Urinary bladder (tissue), 4 donors: ENCODE measurements at places on chromosomes 5 and 9. TPM values are rescaled to one million over a fixed set of nuclear protein-coding genes. Genes with fewer than 3 reads are reported as not detected.

Gene ADGRD2
- not detected for polyA plus RNA-seq

DNA sequence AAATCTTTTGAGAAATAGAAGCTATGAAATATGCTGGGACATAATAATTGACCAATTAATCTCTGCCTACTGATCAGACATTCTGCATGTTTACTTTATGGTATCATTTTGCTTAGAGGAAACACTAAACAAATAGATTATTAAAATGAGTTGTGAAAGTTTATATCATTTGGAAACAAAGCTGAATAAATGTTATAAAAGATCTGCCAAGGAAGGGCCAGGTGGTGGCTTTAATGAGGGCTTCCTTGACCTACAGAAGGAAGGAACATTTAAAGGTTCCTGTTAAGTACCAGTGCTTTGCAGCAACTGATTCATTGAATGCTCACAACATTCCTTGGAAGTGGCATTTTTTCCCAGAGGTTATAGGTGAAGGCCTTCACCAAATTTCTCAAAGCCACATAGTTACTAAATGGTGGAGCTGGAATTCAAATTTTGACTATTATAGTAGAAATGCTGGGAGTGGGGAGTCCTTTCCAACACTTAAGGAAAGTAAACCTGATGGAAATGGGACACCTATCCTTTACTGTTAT is 250.7 kb downstream of the GABRB2 start:
- DNase-seq, result no peak

Gene NMUR2
- not detected for polyA plus RNA-seq

Gene ZNF454
- polyA plus RNA-seq, result 1.7 TPM

Gene TEX48
- polyA plus RNA-seq, result not detected

DNA sequence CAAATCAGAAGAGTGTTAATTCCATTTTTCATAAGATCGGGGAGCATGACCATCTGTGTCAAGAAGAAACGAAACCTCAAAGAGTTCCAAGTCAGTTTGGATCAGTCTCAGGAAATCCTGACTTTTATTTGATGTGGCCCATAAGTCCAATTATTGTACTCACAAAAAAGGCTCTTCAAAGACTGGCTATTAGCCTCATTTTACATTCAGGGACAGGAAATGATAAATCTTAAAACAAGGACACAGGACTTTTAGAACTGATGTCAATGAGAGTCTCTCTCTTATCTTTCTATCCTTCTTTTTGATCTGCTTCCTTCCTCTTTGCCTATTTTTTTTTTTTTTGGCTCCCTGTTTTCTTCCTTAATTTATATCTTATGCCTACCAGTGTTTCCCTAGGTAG is 43.7 kb upstream of the SHOC1 start:
- no peak for DNase-seq

DNA sequence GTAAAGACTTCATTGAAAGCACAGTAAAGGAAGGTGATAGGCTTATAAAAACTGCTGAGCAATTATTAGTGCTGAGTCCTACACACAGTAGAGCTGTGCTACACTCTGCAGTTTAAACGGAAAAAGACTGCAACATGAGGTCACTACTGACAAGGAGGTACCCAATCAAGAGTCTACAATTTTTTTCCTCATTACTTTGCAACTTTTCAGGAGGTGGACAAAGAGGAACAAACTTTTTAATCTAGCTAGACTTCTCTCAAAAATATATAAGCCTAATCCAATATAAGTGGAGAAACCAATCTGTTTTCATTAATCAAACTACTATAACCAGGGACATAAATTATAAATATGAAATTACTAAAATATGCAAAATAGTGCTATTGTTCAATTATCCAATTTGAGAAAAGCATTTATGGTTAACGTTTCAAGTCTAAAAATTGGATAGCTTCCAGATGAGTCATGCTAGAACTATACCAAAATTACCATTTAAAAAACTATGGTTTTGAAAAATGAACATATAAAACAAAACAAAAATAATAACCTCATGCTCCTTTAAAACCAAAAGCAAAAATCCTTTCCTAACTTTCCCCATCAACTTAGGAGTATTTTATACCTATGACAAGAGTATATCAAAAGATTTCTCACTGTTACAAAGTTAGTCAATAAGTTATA is 37.7 kb downstream of the FAM13B start:
- DNase-seq, result no peak

DNA sequence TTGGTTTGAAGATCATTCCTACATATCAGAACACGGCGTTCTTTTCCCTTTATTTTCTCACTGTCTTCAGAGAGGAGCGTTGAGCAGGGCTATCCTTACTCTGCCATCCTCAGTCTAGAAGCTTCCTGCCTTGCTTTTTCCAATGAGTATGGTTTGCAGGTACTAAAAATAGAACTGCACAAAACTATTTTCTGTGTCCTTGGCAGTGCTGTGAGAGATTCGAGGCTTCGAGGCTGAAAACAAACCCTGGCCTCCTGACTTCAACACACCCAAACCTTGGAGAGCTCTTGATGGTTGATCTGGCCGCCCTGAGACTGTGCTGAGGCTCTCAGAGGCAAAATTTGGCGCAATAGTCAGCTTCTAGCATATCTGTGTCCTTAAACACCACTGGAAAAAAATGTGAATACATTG is 78.9 kb downstream of the GOLPH3 start:
- DNase-seq, result no peak

Gene ABCA1
- polyA plus RNA-seq, result 14.2 TPM

DNA sequence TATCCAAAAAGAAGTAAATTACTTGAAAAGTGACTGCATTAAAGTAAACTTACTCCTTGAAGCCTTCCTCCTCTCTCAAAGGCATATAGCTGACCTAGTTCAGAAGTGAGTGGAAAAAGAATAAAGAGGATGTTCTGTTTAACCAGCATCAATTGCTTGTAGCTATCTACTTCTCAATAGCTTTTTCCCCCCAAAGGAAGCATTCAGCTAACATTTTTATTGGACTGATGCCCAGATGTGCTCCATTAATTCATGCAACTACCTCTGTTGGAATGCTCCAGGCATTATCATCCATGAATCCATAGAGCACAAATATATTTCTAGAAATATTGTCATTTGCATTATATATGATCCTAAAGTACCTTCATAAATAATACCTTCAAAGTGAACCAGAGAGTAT is 132.8 kb downstream of the RASEF start:
- no peak for DNase-seq

- no peak for DNase-seq
These were observed 466.1 kb downstream of the TLR4 start for GRCh38 chr9:118170032-118170955.

GRCh38 chr5:122779451-122779850 is 4.6 kb downstream of the SNX2 start:
- DNase-seq, result no peak

Gene SLC1A3
- 15.7 TPM for polyA plus RNA-seq

Gene PCDHAC1
- polyA plus RNA-seq, result 0.13 TPM

Gene MARCOL
- polyA plus RNA-seq, result not detected

DNA sequence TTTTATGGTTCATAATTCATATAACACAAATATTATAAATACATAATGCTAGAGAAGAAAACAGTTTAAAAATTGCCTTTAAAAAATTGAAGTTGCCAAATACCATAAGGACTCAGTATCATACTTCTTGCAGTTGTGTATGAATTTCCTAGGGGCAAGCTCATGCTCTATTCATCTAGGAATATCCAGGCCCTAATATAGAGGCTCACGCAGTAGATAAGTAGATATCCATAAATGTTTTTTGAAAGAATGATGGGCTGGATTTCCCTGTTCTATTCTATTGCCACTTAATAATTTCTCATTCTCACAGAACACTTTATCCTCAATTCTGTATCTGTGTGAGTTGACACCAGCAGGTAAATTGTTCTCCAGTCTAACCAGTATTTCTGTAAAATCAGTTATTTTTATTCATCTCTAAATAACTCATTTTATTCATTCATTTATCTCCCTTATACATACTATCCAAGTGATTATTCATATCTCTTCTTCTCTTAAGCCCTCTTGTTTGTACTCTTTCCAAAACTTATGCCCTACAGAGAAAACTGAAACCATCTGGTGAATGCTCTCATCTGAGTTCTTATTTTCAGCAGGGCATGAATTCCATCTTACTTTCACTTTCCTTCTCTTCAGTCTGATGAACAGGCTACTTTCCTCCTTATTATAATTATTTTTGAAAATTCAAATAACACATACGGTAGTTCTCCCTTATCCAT is 97.1 kb downstream of the SLC44A1 start:
- DNase-seq, result no peak

GRCh38 chr5:94545870-94546625 is 72.4 kb downstream of the KIAA0825 start:
- DNase-seq, result no peak

GRCh38 chr9:129716091-129716490 is 36.8 kb downstream of the PTGES start:
- DNase-seq, result no peak

DNA sequence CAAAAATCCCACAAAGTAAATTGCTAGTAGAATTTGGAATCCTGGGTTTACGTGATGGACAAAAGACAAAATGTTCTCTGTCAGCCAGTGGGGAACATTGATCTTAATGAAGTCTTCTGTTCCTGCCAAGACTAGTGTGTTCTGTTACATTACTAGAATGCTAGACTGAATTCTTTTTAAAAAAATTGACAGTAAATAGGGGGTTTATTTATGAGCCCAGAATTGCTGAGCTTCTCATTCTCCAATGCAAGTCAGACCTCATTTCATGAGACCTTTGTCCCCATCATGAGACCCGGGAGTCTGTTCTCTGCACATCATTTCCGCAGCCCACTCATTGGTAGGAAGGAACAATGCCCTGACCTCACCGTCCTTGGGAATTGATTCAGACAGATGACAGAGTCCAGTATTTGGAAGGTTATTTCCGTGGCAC is 173.8 kb upstream of the OTULINL start:
- no peak for DNase-seq

Gene OR1J2
- not detected for polyA plus RNA-seq

Gene GBGT1
- polyA plus RNA-seq, result 14.2 TPM

Gene ECM2
- 7.1 TPM for polyA plus RNA-seq

DNA sequence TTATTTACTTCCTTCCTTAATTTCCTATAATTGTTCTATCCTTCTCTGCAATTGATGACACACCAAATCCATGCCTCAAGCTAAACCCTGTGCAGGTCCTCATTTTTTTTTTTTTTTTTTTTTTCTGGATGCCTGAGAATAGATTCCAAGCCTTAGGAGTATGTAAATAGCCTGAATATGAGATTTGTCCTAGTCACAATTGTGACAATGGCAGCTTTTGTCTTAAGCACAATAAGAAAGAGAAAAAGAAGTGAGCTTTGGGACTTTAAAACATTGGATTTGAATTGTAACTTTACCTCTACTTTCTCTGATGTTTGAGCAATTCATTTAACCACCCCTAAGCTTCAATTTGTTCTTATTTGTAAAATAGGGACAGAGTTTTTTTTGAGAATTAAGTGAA is 280.5 kb downstream of the TUSC1 start:
- no peak for DNase-seq

Gene FOXI1
- polyA plus RNA-seq, result not detected

Gene NIM1K
- 1.3 TPM for polyA plus RNA-seq

Gene POU5F2
- 0.01 TPM for polyA plus RNA-seq

Gene CTSV
- 0.13 TPM for polyA plus RNA-seq

DNA sequence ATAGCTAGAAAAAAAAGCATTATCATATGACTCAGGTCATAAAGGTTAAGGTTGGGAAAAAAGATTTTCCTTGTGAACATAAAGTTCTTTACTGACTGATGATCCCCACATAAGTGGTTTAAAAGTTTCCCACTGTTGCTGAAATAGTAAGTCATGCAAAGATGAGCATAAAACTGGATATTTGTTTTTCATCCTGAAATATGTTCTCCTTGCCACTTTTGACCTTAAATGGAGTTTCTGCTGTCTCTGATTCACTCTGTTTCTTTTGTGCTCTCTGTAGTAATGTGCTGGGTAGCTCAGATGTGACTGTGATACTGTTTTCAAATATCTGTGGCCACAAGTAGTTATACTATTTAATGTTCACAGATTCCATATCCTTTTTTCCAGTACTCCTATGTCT is 162.5 kb upstream of the GAS1 start:
- DNase-seq, result no peak

DNA sequence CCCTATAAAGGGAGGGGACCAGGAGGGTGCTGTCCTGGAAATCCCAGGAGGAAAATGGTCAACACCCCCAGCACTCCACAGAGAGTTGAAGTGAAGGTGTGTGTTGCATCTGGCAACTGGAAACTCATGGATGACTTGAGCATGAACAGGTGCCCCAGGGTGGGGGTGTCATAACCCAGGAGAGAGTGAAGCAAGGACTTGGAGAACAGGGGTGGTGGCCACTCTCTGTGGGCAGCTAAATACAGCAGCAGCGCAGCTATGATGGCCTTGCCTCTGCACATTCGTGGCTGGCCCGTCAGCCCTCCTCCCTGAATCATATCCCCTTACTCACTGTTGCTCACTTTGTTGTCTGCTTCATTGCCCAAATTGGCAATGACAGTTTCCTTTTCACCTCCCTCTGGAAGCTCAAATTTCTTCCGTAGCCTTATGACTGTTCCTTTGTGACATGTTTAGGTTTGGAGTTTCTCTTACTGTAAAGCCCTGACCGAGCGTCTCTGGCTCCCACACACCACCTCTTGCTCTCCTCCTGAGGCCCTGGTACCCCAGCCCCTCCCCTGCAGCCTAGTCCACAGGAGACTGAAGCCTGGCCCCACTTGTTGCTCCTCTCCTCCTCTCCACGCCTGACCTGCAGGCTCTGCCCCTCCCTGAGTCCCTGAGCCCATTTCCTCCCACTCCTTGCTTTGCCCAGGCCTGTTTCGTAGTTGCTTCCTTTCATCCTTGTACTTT is 185.8 kb downstream of the CD180 start:
- DNase-seq, result no peak
